ENCODE measurements at places on chromosomes 13 and 19.
A peak's percentile ranks its signal among the peaks of the same experiment; 100 is the strongest.

DNA sequence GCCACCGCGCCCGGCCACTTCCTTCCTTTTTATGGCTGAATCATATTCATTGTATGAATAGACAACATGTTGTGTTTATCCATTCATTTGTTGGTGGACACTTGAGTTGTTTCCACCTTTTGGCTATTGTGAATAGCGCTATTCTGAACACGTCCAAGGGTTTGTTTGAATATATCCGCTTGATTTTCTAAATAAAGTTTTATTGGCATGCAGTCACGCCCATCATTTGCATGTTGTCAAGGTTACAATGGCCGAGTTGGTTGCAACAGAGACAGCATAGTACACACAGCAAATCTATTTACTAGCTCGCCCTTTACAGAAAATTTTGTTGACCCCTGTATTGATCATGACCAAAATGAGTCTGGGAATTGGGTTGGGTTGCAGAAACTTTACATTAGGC lies 43.5 kb downstream of the COLGALT1 start:
- DNase-seq = no peak

DNA sequence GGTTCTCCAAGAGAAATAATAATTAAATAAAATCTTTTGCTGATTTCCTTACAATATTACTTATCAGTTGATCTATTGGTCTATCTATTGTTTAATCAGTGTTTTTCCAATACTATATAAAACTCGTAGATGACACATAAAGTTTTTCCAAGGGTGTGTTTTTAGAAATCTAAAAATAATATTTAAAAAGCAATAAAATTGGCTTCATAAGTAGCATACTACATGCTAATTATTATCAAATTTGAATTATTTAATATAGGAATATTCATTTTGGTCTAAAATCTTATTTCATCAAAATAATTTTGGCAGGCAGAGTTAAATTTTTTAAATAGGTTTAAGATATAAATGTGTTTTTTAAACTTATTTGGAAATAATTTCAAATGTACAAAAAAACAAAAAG lies 49.4 kb upstream of the MIR17HG start:
- DNase-seq = no peak

GRCh38 chr13:22455036-22455435 lies 725.7 kb upstream of the SGCG start:
- no peak for DNase-seq

DNA sequence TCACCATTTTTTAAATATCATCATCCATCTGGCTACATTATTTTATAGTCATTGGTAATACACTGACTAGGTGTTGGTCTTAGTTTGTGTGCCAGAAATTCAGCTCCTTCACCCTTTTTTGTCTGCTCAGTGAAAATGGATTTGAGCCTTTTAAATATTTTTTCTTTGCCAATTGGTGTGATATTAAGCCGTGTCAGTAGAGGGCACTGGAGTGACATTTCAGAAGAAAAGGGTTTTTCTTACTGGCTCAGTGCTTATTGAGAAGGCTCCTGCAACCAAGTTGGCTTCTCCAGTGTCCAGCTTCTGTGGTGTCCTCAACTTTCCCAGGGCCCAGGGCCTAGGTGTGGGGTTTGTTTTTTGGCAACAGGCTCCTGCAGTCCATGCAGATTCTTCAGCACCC lies 546.6 kb downstream of the DACH1 start:
- DNase-seq = no peak

- peak; percentile 98 for DNase-seq
These were observed 1.1 kb downstream of the HSPB6 start for GRCh38 chr19:35755550-35756376.

DNA sequence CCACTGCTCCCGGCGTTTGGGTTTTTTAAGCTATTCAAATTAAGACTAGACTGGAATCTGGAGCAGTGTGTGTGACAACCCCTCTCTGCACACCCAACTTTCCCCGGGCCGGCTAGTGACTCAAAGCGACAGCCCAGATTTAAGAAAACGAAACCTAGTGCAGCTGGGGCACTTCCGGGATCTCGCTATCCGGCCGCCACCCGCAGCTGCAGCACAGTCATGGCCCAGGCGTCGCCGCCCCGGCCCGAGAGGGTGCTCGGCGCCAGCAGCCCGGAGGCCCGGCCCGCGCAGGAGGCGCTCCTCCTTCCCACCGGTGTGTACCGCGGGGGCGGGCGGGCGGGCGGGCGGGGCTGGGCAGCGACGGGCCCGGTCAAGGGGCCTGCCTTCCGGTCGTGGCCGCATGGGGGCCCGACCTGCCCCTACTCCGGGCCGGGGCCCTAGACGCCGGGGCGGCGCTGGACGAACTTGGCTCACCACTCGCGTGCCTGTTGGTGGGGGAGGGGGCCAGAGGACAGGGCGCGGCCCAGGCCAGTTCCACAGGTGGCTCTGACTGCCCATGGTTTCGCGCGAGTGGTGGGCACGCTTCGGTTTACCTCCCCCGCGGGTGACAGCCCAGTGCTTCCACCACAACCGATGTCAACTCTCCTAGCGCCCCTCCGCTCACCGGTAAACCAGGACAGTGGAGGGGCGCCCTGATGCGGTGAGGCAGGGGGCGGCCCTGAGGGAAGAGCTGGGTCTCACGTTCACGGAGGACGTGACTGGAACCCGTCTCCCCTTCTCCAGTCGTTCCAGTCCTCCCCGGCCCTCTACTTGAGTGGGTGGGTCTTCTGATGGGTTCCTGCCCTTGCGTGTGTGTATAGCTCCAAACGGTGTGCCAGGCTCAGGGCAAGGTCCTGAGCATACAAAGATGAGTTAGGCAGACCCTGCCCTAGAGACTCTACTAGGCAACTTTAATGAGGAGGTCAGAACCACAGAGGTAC lies at the start of gene PHF11:
Gene PHF11 (plus strand): TSS at position 171 of the 980 bp plus-strand sequence. CDS start 49 bp downstream, at position 220.
- DNase-seq = peak; percentile 95

DNA sequence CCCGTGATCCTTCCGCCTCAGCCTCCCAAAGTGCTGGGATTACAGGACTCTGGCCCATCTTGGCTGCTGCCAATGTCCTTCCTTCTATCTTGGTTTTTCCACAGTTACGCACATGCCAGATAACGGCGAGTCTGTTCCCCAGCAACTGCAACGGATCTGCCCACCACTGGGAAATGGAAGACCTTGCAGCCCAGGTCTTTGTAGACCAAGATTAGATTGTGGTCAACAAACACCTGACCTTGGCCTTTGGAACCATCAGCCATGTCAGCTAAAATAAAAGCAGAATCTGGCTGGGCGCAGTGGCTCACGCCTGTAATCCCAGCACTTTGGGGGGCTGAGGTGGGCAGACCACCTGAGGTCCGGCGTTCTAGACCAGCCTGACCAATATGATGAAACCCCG lies 10.4 kb upstream of the LDLR start:
- no peak for DNase-seq

DNA sequence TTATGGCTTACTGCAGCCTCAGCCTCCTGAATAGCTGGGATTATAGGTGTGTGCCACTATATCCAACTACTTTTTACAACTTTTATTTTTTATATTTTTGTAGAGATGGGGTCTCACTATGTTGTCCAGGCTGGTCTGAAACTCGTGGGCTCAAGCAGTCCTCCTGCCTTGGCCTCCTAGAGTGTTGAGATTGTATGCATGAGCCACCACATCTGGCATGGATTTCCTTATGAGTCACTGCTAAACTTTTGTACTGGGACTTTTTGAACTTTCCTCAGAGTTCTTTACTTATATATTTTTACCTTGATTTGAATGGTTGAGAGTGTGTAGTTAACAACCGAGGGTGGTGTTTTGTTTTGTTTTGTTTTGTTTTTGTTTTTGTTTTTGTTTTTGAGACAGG lies 33.4 kb downstream of the DNAJC3 start:
- DNase-seq = no peak

GRCh38 chr13:113897161-113897560 lies 33.3 kb upstream of the GAS6 start:
- no peak for DNase-seq

DNA sequence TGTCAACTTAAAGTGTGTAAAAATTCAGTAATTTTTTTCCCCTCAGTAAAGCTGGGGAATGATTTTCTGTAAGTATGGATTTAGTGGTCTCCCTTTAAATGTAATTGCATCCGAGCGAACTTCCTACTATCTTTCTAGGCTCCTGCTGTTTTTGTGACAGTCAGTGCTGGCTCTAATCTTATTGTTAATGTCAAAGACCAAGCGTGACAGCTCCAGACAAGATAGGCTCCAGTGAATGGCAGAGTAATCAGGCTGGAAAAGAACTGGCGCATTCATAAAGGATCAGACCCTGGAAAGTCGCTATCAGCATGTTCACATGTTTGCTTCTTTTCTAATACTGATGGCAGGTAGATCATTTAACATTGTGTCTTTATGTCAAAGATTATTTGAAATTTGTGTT lies 908.0 kb upstream of the ATXN8OS start:
- no peak for DNase-seq

GRCh38 chr19:35303357-35303915 lies 11.5 kb downstream of the MAG start:
- no peak for DNase-seq

- no peak for DNase-seq
These were observed 98.8 kb downstream of the TBC1D4 start for GRCh38 chr13:75383064-75383715.

GRCh38 chr13:90769387-90769786 lies 578.1 kb upstream of the MIR17HG start:
- DNase-seq = no peak

DNA sequence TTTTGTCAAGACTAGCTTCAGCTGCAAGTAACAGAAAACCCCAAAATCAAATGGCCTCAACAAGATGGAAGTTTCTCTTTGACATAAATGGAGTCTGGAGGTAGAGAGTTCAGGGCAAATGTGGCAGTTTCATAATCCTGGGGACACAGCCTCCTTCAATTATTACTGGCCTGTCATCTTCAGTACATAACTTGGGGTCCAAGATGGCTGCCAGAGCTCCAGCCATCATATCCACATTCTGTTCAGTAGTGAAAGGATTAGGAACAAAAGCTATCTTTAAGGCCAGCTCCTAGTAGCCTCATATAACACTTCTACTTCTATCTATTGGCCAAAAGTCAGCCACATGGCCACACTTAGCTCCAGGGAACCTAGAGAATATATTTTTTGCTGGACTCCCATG lies 15.0 kb upstream of the IGSF23 start:
- DNase-seq = no peak

GRCh38 chr19:5914946-5915781 lies 1.1 kb downstream of the CAPS start:
- no peak for DNase-seq

- no peak for DNase-seq
These were observed 17.9 kb downstream of the SLC25A42 start for GRCh38 chr19:19081642-19082151.

- DNase-seq = no peak
These were observed 15.7 kb upstream of the CCDC169 start for GRCh38 chr13:36313047-36313969.

DNA sequence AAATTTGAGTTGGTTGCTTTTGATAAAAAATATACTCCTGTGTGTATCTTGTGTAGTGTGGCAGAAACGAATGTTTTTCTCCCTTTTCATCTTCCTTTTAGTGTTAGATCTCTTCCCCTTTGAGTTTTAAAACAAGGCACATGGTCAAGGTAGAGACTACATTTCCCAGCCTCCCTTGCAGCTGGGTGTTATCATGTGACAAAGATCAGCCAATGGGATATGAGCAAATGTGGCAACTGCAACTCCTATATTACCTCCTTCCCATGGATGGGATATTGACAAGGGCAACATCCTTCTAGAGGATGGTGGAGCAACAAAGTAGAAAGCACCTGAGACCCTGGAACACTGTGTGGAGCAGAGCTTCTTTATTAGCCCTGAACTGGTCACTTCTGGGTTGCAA lies 42.4 kb downstream of the ADGRE3 start:
- no peak for DNase-seq

GRCh38 chr13:37905736-37906135 lies 36.2 kb upstream of the TRPC4 start:
- no peak for DNase-seq

DNA sequence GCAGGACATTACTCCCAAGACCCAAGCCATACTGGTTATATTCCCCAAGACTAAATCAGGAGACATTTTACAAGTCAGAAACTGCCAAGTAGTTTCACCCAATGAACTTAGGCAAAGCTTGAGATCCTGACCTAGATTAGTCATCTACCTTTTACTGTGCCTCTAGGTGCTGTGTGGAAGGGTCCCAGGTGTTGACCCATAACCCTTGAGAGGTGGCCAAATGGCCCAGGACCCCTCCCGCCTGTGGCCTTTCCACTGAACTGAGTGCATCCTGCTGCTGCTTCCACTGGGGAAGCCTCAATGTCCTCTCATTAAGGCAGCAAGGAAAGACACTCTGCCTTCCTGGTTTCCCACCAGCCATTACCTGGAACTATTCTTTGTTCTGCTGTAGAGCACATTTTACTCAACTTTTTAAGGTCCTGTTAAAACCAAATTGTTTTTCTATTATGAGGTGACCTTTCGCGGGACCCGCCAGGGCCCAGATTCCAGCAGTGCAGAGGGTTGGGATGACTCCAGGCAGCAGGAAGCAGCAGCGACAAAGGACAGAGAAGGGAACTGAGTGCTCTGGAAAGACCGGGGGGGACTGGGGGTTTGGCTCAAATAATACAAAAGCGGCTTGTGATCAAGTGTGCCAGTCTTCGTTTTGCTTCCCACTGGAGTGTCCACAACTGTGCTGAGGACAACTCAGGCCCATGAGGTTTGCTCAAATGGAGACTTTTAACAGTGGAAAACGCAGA lies 27.1 kb downstream of the ANKRD10 start:
- no peak for DNase-seq

DNA sequence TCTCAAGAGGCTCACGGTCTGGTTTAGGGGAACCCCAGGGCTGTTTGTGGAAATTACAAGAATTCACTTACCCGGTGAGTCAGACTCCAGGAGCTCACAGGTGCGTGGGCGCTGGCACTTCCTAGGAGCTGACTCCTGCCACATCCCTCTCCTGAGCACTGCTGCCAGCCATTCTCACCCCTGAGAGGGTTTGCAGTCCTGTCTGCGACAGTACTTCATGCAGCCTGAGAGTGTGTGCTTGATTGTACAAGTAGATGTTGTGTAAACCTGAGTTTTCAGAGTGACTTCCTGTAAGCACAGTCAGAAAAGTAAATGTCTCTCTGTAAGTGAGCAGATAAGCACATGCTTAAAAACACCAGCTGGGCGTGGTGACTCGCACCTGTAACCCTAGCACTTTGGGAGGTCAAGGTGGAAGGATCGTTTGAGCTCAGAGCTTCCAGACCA lies 8.1 kb downstream of the MRPL4 start:
- no peak for DNase-seq

DNA sequence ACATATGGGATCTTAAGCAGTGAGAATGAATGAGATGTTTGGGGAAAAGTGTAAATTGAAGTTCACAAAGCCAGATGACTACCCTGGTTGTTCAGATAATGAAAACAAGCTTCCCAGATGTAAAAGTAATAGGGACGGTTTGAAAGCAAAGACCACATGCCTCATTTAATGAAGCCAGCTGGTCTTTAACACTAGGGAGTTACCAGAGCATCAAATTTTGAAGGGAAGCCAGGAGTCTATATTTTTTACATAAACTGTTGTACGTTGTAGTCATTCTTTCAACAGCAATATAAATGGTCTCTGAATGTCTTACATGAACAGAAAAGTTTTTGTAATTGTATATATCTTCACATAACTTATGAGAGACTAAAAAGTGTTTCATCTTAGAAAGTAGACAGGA lies 2604.5 kb upstream of the PCDH20 start:
- no peak for DNase-seq

GRCh38 chr13:113420833-113421600 lies 32.3 kb downstream of the ADPRHL1 start:
- DNase-seq = no peak
